ENCODE measurements at places on chromosomes 5 and 9.

DNA sequence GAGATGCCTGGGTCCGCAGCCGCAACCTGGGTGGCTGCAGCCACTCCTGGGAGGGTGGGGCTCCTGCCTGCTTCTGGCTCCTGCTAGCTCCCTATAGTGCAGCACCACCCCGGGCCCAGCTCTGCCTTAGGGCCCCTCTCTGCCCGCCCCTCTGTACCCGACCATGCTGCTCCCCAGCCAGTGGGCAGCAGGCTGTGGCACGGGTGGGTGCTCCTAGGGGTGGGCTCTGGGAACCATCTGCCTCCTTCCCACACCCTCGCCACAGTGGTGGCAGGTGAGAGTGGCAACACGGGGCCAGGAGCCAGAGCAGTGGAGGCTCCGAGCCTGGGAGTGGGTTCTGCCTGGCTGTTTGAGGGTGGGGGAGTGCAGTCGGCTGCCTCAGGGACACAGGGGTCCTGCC, 7.8 kb upstream of the MTMR12 start:
- no peak for DNase-seq

DNA sequence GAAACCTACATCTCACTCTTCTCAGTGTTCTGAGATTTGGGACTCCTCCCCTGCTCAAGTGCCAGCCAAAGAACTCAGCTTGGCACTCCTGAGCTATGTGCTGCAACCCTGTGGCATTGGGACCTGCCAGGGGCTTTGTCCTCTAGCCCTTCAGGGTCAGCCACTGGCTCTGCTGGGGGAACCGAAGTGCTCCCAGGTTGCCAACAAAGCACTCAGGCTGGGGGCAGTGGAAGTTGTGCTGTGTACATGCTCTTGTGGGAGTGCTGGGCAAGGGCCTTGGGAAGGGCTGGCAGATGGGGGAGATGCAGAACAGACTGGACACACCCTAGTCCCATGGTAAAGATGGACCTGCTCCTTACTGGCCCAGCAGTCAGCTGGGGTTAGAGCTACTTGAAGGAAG, 498.6 kb downstream of the CAAP1 start:
- no peak for DNase-seq

- DNase-seq: no peak
Observed at GRCh38 chr9:136667214-136667939, 4.7 kb downstream of the EGFL7 start.

DNA sequence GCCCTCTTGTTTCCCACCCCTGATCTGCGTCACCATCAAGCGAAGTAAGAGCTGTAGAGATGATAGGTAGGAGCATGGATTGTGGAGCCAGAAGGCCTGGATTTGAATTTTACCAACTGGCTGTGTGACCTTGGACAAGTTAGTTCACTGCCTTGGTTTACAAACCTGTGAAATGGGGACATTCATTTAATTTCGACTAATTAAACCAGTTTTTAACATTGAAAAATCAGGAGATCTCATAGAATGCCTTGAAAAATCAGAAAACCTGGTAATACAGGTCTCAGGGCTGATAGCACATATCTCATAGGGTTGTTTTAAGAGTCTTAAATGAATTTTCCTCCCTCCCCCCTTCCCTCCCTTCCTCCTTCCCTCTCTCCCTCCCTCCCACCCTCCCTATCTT, 38.8 kb downstream of the STC2 start:
- DNase-seq: no peak

GRCh38 chr5:154479160-154479943, 1.3 kb upstream of the HAND1 start:
- no peak for DNase-seq

DNA sequence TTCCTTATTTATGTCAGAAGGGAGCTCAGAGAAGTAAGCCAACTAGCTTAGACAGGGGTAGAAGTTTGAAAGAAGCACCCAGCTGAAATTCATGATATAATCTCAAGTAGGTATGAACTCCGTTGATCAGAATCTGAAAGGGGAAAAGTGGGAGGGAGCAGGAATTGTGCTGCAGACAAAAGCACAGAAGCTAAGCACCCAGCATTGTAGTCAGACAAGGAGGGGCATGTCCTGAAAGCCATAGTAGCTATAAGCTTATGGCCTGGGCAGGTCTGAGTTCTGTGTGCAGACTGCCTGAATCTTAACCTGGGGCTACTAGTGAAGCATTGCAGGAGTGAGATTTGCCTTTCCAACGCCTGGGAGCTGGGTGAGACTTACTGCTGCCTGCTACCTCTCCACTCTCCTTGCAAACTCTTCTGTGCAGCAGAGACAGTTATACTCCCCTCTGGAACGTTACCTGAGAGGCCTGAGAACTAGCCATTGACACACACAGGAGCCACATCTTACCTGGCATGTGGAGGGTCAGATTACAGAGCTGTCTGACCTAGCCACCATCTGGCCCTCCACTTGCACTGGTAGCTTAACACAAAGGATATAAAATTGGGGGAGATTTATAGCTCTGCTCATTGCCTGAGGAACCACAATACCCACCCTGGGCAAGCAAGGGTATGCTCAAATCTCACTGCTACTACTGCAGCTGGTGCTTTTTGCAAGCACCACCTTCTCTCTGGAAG, 9.8 kb upstream of the CYLC2 start:
- DNase-seq: no peak

- no peak for DNase-seq
Observed at GRCh38 chr9:118038713-118039112, 334.5 kb downstream of the TLR4 start.

- no peak for DNase-seq
Observed at GRCh38 chr9:9395539-9395938, 1217.3 kb downstream of the PTPRD start.

DNA sequence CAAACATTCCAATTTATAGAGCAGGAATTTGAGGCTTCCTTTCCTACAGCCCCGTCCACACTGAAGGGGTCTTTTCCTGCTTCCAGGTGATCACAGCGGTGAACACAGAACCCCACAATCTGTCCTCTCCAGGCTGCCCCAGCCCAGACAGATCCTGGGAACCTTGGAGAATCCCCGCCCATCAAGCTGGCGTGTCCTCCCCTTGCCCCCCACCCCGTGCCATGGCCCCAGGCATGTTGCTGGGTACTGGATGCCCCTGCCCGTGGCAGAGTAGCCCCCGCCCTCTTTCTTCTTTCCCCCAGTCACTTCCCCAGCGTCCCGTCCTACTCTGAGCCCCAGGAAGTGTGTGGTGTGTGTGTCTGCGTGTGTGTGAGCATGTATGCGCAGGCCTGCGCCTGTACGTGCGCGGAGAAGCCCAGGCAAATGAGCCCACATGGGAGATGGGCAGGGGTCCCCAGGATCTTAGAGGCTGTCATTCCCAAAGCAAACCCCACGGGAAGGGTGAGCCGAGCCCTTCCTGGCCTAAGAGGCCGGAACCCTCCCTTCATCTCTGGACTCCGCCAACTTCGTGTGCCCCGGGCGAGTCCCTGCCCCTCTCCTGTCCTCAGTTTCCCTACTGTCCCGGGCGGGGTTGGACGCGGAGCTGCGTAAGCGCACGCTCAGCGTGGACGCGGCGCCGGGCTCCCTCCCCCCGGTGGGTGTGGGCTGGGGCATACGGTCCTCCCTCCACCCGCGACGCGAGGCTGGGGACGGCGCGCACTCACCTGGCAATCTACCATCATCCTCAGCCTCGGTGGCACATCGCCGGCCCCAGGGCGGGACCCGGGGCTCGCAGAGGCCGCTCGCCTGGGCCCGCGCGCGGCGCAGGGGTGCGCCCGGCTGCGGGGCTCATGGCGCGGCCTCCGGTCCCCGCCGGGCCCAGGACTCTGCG, 15.2 kb downstream of the GBGT1 start:
- DNase-seq: peak; percentile 23
